Eye (tissue), 1 donor: ENCODE measurements at places on chromosomes 16 and 17.

GRCh38 chr17:45248132-45248957, 13.5 kb downstream of the SPATA32 start:
- no peak for DNase-seq

DNA sequence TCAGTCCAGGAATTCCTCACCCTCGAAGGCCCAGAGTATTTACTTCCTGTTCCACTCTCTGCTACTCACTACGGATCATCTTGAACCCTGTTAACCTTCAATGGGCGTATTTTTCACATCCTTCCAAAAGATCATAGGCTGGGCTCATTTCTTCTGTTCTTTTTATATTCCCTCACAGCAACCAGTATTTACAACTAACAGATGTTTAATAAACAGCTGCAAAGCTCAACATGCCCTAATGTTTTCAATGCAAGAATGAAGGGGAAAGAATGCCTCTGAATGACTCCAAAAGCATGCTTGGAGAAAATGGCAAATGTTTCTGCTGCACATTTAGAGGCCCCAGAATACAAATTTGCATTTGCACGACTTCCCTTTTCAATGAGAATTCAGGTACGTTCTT, 174.9 kb downstream of the ZFHX3 start:
- DNase-seq, result no peak

DNA sequence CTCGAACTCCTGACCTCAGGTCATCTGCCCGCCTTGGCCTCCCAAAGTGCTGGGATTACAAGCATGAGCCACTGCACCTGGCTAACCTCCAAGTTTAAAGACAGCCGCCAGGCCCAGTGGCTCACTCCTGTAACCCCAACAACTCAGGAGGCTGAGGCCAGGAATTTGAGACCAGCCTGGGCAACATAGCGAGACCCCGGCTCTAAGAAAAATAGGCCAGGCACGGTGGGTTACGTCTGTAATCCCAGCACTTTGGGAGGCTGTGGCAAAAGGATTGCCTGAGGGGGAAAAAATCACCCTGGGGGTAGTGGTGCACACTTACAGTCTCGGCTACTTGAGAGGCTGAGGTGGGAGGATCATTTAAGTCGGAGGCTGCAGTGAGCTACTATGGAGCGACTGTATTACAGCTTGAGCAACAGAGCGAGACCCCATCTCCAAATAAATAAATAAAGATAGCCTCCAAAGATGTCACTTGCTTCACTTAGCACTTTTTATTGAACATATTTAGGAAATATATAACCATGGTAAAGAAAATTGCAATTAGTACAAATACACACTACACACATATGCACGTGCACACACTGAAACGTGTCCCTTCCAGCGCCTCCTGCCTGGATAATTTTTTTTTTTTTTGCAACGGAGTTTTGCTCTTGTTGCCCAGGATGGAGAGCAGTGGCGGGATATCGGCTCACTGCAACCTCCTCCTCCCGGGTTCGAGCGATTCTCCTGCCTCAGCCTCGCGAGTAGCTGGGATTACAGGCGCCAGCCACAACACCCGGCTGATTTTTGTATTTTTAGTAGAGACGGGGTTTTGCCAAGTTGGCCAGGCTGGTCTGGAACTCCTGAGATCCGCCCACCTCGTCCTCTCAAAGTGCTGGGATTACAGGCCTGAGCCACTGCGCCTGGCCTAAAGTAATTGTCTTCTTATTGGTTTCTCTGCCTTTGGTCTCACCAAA, 1.4 kb upstream of the BCKDK start:
- DNase-seq, result no peak

GRCh38 chr16:89145406-89146161, 26.0 kb upstream of the CDH15 start:
- no peak for DNase-seq

DNA sequence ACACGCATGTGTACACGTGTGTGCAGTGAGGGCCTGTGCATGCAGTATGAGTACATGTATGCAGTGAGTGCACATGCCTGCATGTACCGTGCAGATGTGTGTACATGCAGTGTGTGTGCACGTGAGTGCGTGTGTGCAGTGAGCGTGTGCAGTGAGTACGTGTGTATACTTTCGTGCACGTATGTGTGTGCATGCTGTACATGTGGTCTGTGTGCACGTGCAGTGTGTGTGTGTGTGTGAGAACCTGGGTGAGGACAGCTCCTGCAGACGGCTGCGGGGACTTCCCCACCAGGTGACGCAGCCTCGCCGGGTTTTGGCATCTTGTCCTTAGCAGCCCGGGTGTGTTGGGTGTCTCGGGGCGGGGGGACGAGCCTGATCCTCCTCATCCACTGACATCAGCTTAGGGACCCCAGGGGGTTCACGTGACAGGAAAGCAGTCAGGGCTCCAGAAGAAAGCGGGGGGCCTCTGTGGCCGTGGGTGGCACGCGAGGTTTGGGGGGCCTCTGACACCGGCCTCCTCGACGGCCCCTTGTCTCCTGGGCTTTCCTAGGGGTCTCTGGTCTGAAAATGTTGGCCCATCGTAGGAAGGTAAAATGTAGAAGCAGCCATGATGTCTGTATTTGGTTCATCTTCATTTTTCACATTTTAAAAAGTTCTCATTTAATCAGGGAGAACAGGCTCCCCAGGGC, 119.6 kb upstream of the ZNF750 start:
- DNase-seq, result no peak

DNA sequence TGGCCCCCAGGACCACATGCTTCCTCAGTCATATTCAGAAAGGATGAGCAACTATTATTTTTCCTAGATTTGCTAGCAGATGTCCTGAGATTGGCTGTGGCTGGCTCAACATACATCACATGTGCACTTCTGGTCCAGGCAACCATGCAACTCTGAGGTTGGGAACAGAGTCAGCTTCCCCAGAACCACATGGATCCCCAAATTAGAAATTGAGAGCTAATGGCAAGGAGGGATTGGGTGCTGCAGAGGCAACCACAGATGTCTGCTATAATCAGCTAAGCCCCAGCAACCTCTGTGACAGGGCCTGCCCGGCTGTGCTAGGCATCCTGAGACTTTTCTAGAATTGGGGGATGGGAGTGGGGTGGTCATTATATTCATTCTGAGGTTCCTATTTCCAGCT, 33.8 kb upstream of the CLEC18A start:
- DNase-seq, result peak; percentile 16

DNA sequence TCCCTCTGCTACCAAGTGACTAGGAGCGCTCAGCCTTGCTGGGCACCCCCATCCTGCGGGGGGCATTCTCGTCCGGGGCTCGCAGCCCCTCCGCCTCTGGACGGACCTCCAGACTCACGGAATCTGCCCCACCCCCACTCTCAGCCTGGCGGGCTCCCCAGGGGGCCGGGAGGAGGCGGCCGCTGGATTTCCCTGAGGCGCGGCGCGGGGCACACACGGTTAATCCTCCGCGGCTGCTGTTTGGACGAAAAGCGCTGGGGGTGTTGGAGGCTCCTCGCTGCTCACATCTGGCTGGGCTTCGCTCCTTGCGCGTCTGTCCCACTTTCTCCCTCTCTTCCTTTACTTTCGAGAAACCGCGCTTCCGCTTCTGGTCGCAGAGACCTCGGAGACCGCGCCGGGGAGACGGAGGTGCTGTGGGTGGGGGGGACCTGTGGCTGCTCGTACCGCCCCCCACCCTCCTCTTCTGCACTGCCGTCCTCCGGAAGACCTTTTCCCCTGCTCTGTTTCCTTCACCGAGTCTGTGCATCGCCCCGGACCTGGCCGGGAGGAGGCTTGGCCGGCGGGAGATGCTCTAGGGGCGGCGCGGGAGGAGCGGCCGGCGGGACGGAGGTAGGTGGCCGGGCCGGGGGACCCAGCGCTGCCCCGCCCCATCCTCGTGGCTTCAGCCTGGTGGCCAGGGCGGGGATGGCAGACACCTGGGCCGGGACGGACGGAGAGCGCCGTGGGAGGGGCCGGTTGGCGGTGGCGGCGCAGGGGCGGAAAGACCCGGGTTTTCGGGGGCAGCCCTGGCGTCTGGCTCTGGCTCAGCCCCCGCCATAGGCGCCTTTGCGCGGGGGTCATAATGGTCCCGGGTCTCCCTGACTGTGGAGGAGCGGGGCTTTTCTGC, at the start of gene C1QTNF1:
TSS of gene C1QTNF1 (plus strand) at position 284 of the 886 bp plus-strand sequence. CDS start 19,800 bp downstream, outside the sequence.
- peak; percentile 79 for DNase-seq

DNA sequence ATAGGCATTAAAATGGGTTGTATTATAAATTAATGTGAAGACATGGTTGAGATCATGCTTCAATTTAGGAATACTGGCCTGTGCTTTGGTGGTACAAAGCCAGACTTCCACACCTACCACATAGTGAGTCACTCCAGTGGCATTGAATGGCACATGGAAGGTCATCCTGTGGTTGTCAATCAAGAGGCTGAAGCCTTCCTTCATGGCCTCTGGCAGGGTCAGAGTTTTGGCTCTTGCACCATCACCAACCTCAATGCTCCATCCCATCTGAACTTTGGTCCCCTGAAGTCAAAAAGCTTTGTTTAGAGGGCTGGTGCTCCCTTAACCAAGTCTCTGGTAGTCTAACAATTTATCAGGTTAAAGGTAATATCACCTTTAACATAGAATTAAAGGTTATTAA, 6.1 kb downstream of the ZP2 start:
- DNase-seq, result no peak

- no peak for DNase-seq
Observed at GRCh38 chr17:16075949-16076348, 76.3 kb downstream of the TTC19 start.

- no peak for DNase-seq
Observed at GRCh38 chr16:10206215-10206614, 24.0 kb upstream of the GRIN2A start.

GRCh38 chr17:5499476-5500231, 13.3 kb downstream of the MIS12 start:
- peak; percentile 80 for DNase-seq

GRCh38 chr17:73503560-73503959, 140.7 kb downstream of the SDK2 start:
- no peak for DNase-seq

DNA sequence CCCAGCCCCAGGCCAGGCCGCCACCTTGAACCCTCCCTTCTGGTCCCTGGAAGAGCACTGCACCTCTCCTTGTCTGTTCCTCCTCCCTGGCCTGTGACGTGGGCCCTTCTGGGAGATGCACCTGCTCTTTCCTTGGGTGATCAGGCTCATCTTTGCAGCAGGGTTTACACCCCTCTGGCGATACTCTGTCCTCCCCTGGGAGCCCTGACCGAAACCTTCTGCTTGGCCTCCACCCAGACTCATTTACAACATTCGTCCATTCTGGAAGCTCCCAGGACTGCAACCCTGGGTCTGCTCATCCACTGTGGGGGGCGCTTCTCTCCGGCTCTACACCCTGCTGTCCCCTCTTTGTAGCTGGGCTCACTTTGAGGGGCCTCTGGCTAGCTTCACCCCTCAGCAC, 73.3 kb downstream of the PGS1 start:
- DNase-seq, result no peak

DNA sequence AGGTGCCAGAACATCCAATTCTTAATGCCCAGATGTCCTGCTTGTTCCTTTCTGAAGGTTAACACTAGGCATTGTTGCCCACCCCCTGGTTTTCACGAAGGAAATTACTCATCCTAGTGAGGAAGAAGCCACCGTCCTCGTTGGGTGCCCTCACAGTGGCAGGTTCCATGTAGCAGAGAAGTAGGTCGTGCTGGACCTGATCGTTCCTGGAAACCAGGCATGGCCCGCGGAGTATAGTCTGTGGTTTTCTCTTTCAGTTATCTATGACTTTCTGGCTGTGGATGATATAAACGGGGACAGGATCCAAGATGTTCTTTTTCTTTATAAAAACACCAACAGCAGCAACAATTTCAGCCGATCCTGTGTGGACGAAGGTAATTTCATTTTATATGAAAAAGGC, 16.5 kb downstream of the RGS11 start:
- DNase-seq, result no peak

GRCh38 chr17:39335704-39336223, 65.7 kb downstream of the FBXL20 start:
- DNase-seq, result peak; percentile 5

GRCh38 chr17:70172449-70172848, 3.1 kb downstream of the KCNJ2 start:
- DNase-seq, result no peak

DNA sequence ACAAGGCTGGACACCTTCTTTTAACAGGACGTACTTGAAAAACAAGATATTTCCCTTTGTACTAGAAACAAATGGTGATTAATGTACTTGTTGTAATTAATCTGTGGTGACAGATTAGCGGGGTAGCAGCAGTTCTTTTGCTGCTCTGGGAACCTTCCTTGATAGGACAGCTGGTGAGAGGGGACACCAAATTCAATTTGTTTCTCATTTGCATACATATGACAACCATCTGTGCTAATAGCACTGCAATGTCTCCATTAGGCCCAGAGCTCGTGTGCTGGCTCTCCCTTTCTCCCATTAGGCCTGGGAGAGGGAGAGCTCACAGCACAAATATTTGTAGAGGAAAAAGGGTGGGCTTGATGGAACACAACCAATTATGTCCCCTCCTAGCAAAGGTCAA, 221.0 kb upstream of the HS3ST3A1 start:
- DNase-seq, result peak; percentile 24

- no peak for DNase-seq
Observed at GRCh38 chr17:44502598-44503146, 534 bp downstream of the GPATCH8 start.

DNA sequence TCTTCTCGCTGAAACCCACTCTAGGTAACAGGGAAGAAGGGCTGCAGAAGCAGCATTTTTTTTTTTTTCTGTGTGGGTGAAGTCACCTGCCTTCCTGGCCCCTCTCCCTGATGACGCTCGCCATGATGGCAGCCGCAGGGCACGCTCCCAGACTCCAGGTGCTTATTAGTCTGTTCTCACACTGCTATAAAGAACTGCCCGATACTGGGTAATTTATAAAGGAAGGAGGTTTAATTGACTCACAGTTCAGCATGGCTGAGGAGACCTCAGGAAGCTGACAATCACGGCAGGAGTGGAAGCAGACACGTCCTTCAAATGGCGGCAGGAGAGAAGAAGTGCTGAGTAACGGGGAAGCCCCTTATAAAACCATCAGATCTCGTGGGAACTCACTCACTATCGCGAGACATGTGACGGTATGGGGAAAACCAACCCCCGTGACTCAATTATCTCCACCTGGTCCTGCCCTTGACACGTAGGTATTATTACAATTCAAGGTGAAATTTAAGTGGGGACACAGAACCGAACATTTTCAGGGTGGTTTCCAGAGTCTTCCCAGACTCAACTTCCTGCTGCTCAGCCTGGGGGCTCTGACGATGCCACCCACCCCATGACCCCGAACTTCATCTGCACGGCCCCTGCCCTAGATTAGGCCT, 34.9 kb upstream of the NLRP1 start:
- DNase-seq, result no peak
